ENCODE measurements at places on chromosomes 1 and 21.

DNA sequence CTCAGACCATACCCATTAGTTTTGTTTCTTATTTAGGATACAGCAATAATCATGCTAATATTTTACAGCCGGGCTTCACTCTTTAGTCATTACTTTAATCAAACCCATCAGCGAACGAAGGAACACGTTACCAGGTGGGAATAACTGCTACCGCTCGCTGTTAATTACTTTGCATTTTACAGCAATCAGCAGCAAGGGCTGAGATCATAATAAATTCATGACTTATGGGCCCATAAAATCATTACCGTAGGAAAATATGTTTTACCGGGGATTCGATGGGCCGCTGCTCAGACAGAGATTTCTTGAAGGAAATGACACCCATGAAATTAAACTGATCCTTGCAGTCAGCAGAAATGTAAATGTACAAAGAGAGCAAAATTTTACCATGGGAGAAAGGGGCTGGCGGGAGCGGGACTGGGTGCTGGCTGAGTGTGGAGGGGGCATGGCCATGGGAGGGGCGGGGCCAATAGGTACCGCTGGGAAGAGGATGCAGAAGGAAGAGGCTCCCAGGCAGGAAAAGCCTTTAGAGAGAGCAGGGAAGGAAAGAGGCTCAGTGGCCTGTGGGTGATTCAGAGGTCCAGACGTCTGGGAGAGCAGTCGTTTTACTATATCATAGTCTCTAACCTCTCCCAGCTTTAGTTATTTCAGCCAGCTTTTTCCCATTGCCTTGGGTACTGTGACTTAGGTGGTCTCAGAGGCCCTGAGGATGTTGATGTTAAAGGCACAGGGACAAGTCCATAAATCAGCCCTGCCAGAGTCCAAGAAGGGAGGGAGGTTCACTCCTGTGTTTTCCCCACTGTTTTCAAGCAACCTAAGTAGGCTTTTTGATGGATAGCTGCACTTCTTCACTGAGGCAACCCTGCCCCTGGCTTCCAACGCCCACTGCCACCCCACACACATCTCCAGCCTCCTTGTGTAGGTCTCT is 258.9 kb downstream of the SEC16B start:
- no peak for DNase-seq

DNA sequence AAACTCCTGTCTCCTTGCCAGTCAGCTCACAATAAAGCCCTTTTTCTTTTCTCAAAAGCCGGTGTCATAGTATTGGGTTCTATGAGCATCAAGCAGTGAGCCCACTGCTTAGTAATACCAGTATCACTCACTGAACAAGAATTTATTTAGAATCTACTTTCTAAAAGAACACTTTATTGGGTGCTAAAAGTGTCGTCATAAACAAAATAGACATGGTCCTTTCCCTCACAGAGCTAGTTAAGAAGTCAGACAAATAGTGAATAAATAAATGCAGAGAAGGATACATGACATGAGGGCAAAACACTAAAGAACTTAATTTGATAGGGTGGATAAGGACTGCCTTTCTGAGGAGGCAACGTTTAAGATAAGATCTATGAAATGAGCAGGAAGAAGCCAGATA is 32.2 kb downstream of the EVI5 start:
- DNase-seq, result no peak

DNA sequence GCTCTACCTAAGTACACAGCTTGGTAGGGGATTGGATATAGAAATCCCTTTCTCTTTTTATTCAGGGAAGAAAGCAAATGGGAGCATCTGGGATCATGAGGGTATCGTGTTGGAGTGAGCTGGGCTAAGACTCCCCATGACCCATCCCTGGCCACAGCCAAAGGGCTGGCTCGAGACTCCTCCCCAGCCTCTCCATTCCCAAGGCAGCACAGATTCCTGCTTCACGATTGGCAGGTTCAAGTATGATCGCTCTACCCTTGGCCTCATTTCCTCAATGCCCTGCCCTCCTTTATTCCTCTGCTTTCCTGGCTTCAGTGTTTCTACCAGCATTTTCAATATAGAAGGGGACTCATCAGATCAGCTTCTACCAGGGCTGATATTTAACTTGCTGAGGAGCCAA is 89.7 kb downstream of the ATP1A1 start:
- DNase-seq, result no peak

- DNase-seq, result no peak
Observed at GRCh38 chr1:173954179-173954578, 37.1 kb upstream of the SERPINC1 start.

DNA sequence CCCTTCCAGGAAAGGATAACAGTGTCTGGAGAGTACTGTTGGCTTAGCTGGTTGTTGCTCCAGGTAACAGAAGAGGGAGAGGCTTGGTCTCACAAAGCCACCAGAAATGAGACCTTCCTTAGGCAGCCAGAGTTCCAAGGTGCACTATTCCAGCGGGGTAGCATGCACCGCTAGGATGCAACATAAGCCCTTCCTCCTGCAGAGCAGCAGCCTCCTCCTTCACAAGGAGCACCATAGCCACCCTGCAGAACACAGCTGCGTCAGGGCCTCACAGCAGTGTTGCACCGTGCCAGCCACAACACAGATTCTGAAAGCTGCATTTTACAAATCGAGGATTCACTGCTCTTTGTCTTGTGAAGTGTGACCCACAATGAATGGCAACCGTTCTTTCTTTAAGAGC is 142.0 kb downstream of the CLIC6 start:
- DNase-seq, result no peak

DNA sequence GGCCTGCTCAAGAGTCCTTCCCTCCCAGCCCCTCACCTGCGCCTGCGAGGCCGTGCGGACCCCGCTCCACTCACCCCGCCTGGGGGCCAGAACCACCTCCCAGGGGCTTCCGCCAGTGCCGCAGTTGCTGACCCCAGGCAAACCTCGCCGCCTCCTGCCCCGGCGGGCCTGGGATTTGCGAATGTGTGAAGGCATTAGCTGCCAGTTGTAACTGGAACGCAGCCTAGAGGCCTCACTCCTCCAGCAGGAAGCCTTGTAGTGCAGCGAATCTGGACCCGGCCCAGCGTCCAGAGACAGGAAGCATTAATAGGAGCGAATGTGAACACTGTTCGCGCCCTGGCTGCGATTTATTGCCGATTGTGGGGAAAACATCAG is 140.9 kb upstream of the ARHGEF16 start:
- peak; percentile 92 for DNase-seq

- no peak for DNase-seq
Observed at GRCh38 chr1:248817065-248817464, 8.7 kb downstream of the SH3BP5L start.

- no peak for DNase-seq
Observed at GRCh38 chr1:197976368-197976767, 59.2 kb downstream of the LHX9 start.

- no peak for DNase-seq
Observed at GRCh38 chr1:24864370-24864777, 65.7 kb downstream of the RUNX3 start.

- no peak for DNase-seq
Observed at GRCh38 chr1:117664314-117664713, 58.5 kb downstream of the TENT5C start.

DNA sequence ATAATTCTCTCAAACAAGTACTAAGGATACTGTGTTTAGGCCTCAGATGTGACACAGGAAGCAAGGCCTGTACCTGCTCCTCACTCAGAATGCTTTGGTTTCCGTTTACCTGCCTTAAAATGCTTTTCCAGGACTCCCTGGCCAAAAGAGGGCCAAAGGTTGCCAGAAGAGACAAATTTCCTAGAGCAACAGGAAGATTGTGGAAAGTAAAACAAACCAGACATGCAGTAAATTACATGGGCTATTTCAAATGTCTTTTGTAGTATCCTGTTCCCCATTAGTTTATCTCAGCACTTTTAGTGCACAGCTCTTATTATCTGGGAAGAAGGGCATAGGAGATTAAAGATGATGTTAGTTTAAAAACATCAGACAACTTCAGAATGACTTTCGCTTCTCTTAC is 280.0 kb downstream of the NFIA start:
- DNase-seq, result no peak

GRCh38 chr1:182806015-182806678 is 16.6 kb downstream of the NPL start:
- DNase-seq, result no peak

DNA sequence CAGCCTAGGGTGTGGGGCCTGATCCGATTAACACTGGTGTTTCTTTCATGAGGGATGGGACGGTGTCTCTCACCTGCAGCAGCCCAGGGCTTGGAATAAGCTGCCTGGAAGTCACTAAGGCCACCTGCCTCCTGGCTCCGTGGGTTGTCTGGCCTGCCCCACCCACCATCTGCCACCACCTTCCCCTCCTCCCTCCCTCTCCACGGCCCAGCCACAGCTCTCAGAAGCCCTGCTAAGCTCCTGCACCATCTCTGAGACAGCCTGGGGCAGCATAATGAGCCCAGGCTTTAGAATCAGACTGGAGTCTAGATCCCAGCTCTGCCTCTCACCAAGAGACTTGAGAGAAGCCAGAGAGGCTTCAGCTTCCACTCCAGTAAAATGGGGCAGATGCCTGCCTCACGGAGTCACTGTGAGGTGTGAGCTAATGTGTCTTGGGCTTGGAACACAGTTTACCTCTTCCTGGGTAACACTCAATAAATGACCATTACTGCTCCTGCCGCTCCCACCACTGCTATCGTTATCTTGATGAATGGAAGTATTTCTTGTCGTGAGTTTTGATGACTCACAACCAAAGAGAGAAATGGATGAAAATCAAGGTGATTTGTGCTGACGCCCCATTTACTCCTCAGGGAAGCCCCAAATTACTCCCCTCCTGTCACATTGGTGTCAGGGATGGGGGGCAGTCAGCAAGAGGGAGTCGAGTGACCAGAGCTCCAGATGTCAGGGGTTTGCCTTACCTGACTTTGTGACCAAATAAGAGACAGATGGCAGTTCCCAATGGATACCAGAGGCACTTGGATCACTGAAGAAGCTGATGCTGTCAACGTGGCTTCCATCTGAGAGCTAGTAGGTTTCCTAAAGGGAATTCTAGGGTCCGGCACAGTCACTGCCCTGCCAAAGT is 23.5 kb upstream of the C1QA start:
- DNase-seq, result no peak

DNA sequence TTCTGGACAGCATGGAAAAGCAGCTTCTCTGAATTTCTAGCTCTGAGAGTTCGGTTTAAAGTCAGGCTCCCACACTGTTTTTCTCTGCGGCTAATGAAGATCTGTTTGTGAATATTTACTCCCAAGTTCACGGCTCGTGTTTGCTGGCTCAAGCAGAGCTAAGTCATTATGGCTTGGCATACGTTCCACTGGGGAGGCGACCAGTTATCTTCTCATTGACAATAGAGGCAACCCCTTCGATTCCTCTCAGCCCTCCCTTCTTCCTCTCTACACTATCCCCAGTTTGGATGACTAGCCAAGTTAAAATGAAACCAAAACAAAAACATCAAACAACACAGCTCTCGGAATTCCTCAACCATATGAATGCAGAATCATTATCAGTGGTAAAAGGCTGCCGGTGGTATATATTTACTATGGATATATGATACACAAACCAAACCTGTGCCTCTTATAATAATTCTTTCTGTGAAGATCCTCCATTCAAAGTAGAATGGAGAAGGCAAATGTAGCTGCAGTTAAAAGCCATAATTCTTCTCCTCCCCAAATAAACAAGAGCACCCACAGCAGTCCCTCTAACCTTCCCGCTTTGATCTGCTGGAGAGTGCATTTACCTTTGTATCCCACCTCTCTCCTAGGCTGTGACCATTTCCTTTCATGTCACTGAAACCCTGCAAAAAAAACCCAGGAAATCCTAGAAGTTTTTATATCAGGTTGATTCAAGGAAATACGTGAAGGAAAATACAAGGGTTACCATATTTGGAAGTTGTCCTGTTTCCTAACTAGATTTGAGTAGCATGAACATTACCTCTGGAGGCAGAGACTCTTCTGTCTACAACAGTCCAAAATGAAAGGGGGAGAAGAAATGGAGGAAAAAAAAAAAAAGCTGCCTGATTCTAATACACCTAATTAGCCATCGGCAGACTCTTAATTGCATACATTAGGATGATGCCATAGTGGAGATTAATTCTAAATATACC is 108.3 kb upstream of the USH2A start:
- no peak for DNase-seq

GRCh38 chr1:119816407-119816806 is 5.1 kb upstream of the REG4 start:
- no peak for DNase-seq

DNA sequence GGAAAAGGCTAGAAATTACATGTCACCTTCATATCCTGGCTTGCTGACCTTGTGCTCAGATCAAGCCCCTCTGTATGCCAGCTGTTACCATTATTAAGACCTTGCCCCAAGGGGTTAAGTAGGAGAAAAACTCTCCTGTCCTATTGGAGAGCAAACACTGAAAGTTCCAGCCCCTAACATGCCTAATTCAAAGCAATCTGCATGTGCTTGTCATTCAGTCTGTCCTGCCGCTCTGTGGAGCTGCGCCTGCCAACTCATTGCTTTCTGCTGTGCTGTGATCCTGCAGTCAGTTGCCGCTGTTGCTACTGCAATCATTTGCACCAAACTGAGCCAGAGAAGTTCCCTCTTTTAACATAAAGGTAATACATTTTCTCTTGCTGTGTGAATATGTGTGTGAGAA is 113.4 kb downstream of the DISP1 start:
- peak; percentile 82 for DNase-seq

DNA sequence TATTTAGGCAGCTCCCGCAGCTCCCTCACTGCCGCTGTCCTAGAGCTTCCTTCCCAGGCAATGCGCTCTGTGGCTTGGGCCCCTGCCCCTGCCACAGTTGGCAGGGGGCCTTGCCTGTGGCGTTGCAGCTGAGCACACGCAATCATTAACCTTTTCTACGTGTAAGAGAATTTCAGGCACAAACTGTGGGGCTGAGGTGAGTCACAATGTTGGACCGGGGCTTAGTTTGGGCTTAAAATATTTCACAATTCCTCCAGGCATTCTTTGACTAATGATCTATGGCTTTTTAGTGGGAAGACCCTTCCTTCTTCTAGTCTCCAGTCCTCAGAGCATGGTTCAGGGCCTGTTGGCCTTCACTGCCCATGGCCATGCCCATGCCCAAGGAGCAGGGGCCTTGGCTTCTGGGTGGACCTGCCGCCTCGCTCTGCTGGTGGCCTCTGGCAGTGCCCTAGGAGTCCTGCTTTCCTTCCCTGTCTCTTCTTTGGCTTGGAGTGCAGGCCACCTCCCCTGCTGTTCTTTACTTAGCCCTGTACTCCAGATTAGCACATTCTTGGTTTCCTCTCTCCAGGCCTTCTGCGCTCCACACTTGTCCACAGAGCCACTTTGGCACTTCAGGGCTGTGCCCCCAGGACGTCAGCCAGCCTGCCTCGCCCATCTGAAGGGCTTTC is 39.2 kb downstream of the MAPKAPK2 start:
- DNase-seq, result no peak

GRCh38 chr1:200015811-200016210 is 11.7 kb upstream of the NR5A2 start:
- DNase-seq, result no peak

- DNase-seq, result no peak
Observed at GRCh38 chr1:53947172-53947907, 1.2 kb downstream of the LRRC42 start.

GRCh38 chr1:197984289-197984688 is 67.1 kb downstream of the LHX9 start:
- no peak for DNase-seq

DNA sequence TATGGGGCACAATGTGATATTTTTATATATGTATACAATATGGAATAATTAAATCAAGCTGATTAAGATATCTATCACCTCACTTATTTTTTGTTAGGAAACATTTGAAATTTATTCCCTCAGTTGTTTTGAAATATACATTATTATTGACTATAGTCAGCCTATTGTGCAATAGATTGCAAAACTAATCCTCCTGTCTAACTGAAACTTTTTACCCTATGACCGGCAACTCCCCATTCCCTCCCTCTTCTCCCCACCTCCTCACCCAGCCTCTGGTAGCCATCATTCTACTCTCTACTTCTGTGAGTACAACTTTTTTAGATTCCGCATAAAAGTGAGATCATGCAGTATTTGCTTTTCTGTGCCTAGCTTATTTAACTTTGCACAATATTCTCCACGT is 117.7 kb upstream of the SGIP1 start:
- DNase-seq, result no peak

Measured in left hindlimb (tissue), 1 donor.